Endodermal cell (in vitro differentiated cells): ENCODE measurements at places on chromosomes 6 and 20. TPM values are rescaled to one million over a fixed set of nuclear protein-coding genes. Genes with fewer than 3 reads are reported as not detected.

DNA sequence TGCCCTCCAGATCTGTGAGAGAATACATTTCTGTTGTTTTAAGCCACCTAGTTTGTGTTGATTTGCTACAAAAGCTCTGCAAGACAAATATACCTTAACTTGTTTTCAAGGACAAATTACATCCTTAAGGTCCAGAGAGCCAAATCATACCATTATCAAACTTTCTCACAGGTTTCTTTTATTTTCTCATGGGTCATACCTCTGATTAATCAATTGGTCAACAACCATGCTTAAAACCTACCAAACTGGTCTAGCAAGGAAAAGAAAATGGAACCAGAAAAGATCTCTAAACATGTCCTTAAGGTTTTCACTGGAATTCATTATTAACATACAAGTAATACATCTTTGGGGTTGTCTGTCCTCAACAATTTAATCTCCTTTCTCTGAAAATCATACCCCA lies 535.0 kb downstream of the CD83 start:
- DNase-seq = no peak

GRCh38 chr6:41193171-41193734 lies 7.7 kb downstream of the TREML2 start:
- no peak for DNase-seq

- DNase-seq = peak; percentile 84
Measured at GRCh38 chr6:106512048-106512967, 117.0 kb downstream of the RTN4IP1 start.

GRCh38 chr6:114272582-114272981 lies 70.2 kb downstream of the HS3ST5 start:
- DNase-seq = no peak

- no peak for DNase-seq
Measured at GRCh38 chr6:139482287-139482686, 107.8 kb upstream of the CITED2 start.

- no peak for DNase-seq
Measured at GRCh38 chr6:79571030-79571367, 33.8 kb upstream of the LCA5 start.

GRCh38 chr6:139373928-139374356 lies 506 bp downstream of the CITED2 start:
- no peak for DNase-seq

- DNase-seq = no peak
Measured at GRCh38 chr20:35191419-35192117, 19.7 kb downstream of the PROCR start.

DNA sequence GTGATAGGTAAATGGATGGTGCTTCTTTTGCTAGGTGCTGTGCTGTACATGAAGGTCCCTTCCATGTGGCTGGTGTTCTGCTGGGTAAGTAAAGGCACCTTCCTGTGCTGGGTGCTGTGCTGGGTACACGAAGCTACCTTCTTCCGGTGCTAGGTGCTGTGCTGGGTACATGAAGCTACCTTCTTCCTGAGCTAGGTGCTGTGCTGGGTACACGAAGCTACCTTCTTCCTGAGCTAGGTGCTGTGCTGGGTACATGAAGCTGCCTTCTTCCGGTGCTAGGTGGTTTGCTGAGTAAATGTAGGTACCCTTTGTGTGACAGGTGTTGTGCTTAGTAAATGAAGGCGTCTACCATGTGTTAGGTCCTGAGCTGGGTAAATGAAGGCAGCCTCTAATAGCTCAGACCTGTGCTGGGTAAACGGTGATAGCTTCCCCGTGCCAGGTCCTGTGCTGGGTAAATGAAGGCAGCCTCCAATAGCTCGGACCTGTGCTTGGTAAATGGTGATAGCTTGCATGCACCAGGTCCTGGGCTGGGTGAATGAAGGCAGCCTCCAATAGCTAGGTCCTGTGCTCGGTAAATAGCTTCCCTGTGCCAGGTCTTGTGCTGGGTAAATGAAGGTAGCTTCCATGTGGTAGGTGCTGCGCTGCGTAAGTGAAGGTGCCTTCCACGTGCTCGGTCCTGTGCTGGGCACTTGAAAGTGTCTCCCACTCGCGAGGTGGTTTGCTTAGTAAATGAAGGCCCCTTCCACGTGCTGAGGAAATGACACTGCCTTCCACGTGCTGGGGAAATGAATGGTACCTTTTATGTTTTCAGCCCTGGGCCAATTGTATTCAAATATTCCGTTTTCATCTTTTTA lies 115.5 kb downstream of the ERMARD start:
- DNase-seq = peak; percentile 25

DNA sequence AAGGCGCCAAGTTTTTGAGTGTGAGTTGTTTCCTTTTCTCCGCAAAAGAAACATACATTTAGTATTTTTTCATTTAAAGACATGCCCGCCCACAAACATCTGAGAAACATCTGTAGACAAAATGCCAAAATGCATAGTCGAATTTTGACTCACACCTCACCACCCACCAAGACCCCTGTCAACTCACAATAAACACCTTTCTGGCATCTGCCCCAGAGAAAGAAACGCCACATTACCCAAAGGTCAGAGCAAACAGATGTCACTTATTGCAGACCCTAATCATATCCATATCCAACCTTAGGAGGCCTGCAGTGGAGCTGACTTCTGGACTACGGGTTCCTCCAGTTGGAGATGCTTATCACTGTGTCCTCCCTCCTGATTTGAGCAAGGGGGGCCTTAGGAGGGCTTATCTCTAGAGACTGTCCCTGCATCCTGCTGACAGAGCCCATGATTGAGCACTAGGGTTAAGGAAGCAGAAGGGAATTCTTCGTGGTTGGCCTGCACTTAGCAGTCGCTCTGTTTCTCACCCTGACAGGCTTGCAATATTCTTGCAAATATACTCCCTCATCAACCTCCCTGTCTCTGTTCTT lies 90.5 kb upstream of the TBX18 start:
- no peak for DNase-seq

GRCh38 chr6:32589596-32590449 lies at the start of gene HLA-DRB1:
Gene HLA-DRB1, minus strand, starts transcription at chr6:32589848. Its CDS starts 106 bp downstream, at chr6:32589742.
- DNase-seq = peak; percentile 78

GRCh38 chr6:31836474-31837368 lies 9.2 kb downstream of the HSPA1B start:
- DNase-seq = no peak

GRCh38 chr20:62910217-62910766 lies 16.0 kb downstream of the DIDO1 start:
- no peak for DNase-seq

GRCh38 chr20:16615199-16615598 lies 42.0 kb upstream of the KIF16B start:
- no peak for DNase-seq

- no peak for DNase-seq
Measured at GRCh38 chr6:45450831-45451230, 73.1 kb upstream of the SUPT3H start.

GRCh38 chr6:142635130-142635529 lies 309.8 kb downstream of the HIVEP2 start:
- DNase-seq = no peak

DNA sequence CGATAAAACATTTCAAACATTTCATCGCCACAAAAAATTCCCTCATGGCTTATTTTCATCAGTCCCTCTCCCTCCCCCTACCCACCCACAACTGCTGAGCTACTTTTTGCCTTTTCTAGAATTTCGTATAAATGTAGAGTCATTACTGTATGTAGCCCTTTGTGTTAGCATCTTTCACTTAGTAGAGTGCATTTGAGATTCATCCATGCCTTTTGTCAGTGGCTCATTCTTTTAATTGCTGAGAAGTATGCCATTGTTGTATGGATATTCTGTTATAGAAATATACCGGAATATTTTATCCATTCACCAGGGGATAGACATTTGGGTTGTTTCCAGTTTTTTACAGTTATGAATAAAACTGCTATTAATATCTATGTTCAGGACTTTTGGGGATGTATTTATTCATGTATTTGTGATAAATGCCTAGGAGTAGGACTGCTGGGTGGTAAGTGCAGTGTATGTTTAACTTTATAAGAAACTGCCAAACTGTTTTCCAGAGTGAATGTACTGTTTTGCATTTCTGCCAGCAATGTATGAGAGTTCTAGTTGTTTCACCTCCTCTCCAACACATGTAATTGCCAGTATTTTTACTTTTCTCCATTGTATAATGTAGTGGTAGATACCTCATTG lies 50.4 kb downstream of the FOXO3 start:
- DNase-seq = no peak

GRCh38 chr20:19784511-19785172 lies 26.6 kb downstream of the RIN2 start:
- DNase-seq = peak; percentile 70

DNA sequence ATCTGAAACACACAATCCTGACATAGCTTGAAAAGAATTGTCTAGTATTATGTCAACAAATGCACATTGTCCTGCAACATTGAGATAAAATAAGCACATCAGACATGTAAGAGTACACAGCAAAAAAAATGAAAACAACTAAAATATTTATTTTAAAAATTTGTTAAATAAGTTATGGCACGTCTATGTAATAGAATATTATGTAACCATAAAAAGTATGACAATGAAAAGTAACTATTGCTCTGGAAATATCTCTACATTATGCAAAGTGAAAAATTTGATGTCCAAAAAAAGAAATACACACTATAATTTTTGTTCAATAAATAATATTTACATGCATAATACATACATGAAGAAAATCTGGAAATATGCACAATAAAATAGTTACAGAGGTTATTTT lies 9.3 kb upstream of the ID4 start:
- DNase-seq = no peak

- no peak for DNase-seq
Measured at GRCh38 chr6:167851370-167851952, 24.8 kb downstream of the AFDN start.

DNA sequence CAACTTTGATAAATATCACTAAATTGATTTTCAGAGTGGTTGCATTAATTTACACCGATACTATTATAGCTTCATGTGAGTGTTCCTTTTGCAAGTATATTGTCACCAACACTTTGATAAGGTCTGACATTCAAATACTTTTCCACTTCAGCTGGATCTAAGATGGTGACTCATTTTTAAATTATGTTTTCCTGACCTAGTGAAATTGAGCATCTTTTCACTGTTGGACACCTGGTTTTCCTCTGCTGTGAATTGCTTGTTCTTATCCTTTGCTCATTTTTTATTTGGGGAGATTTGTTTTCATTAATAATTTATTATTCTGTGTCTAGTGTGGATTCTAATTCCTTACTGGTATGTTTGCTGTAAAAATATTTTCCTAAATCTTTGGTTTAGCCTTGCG lies 85.2 kb upstream of the PRDM1 start:
- no peak for DNase-seq

GRCh38 chr6:82917346-82918064 lies 148.1 kb downstream of the UBE3D start:
- DNase-seq = no peak

GRCh38 chr6:42440027-42440426 lies 11.7 kb downstream of the TRERF1 start:
- no peak for DNase-seq

GRCh38 chr20:41501376-41501775 lies 116.8 kb downstream of the CHD6 start:
- DNase-seq = no peak

GRCh38 chr6:43610431-43610830 lies 18.6 kb downstream of the GTPBP2 start:
- DNase-seq = no peak

- DNase-seq = no peak
Measured at GRCh38 chr20:49308875-49309274, 31.0 kb upstream of the ZNFX1 start.

GRCh38 chr6:90066697-90067096 lies 172.4 kb downstream of the GJA10 start:
- DNase-seq = no peak

GRCh38 chr6:128963561-128963960 lies 80.6 kb downstream of the LAMA2 start:
- no peak for DNase-seq

DNA sequence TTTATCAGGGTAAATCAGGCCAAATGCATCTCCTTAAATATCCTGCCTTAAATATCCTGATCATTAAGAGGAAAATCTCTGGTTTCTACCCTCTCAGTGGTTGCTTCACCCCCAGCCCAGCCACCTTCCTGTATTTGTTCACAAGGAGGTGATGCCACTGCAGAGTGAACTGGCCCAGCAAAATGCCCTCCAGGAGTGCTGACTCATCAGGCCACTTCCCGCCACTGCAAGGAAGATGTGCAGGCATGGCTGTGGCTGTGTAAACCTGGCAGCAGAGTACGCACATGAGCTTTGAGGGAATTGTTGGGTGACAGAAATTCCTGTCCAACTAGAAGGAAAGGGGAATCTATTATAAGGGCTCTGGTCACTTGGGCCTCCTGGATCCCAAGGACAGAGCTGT lies 13.8 kb downstream of the NQO2 start:
- DNase-seq = peak; percentile 42

GRCh38 chr6:89410231-89410761 lies 1.8 kb downstream of the RRAGD start:
- no peak for DNase-seq

DNA sequence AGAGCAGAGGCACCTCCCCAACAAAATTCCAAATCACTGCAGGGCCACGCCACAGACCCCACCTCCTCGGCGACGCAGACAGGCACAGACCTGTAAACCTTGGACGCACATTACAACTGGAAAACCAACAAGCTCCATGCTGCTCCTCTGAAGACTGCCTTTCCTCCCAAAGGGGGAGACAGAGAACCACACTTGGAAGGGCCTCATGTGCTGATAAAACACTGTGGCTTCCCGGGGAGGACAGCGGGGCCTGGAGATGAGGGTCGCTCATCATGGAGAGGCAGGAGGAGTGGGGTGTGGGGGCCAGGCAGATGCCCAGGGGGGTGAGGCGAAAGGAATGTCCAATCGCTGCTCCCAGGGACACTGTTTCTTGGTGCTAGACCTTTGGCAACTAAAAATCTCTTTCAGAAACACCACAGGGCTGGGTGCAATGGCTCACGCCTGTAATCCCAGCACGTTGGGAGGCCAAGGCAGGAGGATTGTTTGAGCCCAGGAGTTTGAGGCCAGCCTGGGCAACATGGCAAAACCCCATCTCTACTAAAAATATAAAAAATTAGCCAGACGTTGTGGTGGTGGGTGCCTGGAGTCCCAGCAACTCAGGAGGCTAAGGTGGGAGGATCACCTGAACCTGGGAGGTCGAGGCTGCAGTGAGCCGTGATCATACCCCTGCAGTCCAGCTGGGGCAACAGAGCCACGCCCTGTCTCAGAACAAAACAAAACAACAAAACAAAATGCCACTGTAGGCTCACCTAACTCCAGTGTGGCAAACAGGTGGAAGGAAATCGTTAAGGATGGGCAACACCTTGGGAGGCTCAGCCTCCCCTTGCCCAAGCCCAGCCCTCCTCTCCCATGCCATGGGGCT lies 53.8 kb downstream of the ABHD12 start:
- DNase-seq = peak; percentile 77

- no peak for DNase-seq
Measured at GRCh38 chr6:34543421-34543820, 12.7 kb downstream of the SPDEF start.

- DNase-seq = peak; percentile 86
Measured at GRCh38 chr6:52503323-52503747, 73.5 kb downstream of the TRAM2 start.

C20orf96 gene
- 19.8 and 21.8 TPM in 2 replicates for total RNA-seq

TFAP2C gene
- 1.8 and 3.0 TPM in 2 replicates for total RNA-seq

JAG1 gene
- 2.1 to 7.8 TPM (median 6.8 TPM) in 3 replicates for total RNA-seq

PPDPF gene
- total RNA-seq = 296 to 356 TPM (median 298 TPM) in 3 replicates

HTR1E gene
- 3.5 to 5.6 TPM (median 3.6 TPM) in 3 replicates for total RNA-seq

GPLD1 gene
- total RNA-seq = 5.2 and 5.3 TPM in 2 replicates

SPATA2 gene
- total RNA-seq = 3.9 to 11.2 TPM (median 10.4 TPM) in 3 replicates

CCN6 gene
- not detected in 2 replicates for total RNA-seq

CRISP1 gene
- total RNA-seq = not detected in 2 replicates

TCF15 gene
- total RNA-seq = 2.2 to 4.8 TPM (median 2.9 TPM) in 3 replicates

BPHL gene
- 42.8 and 42.9 TPM in 2 replicates for total RNA-seq

HSPA12B gene
- total RNA-seq = 1.4 to 4.4 TPM (median 1.7 TPM) in 3 replicates

TP53TG5 gene
- 2.0 to 6.5 TPM (median 2.4 TPM) in 3 replicates for total RNA-seq

DCBLD1 gene
- total RNA-seq = 16.2 TPM in 2 replicates

BEND6 gene
- 0.57 and 0.86 TPM in 2 replicates for total RNA-seq
